ENCODE measurements at places on chromosomes 1 and 21.

DNA sequence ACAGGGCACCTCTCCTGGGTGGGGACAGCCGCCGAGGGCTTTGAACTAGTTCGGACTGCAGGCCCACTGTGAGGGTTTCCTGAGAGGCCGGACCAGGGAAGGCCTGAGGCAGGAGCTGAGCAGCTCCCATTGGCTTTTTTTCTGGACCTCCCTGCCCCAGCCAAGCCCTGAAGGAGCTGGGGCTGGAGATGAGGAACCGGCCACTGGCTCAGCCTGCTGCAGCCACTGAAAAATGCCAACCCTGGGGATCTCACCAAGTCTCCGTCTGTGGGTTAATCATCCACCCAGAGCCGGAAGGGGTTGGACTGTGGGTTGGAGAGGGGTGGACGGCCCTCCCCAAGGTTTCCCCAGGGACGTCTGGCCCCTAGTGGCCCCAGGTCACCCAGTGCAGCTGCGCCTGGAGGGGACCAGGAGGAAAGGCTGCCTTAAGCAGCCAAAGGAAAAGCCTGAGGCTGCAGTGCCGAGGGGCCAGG, 2.5 kb downstream of the VWA1 start:
- no peak for DNase-seq

DNA sequence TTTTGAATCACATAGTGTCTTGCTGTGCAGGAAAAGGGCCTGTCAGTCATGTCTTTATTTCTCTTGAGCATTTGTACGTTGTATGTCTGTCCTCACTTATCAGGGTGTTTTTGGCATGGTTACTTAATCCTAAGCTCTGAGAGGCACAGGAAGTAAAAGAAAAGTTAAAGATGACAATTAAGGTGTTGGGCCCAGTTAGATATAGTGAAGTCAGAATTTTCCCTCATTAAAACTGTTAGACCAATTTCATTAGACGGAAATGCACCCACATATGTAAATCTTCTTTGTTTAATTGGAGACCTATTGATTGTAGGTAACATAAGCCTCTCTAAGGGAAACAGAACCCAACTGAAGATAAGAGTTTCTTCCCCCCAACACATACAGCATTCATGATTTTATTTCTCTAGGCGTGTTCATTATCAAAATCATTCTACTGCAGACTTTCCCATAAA, 21.9 kb downstream of the NFIA start:
- DNase-seq: no peak

DNA sequence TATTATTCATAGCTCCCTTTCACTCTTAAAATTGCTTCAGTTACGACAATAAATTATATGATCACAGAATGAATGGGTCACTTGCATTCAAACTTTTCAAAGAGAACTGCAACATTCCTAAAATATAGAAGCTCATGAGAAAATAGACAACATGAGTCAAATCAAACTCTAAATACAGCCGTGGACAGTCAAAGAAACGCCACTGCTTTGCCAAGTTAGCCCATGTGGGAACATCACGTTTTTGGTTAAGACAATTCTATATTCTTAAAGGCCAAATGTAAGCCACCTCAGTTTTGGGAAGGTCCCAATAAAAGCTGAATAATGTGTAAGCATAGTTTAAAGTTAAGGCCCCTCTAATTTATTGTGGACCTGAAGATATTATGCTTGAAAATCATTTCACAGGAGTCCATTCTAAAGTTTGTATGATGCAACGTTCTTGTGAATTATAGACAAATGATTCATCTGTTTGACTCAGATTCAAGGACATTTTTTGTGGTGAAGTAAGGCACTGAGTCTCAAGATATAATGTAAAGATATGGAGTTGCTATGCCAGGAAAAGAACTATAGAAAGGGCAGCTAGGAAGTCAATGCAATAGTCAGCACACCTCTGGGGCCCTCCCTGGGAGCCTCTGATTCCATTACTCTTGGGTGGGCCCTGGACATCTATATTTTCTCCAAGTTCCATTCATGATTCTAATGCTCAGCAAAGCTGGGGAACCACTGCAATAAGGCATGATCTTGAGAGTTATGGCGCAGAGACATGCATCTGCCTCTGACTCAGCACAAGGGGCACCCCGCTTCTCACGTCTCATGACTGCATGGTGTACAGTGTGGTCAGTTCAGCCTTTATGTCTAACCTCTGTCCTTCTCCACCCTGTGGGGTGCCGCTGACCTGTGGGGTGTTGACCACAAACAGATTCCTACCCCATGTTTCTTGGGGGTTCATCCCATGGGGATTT, 33.9 kb downstream of the ETS2 start:
- peak; percentile 87 for DNase-seq

- DNase-seq: no peak
Measured at GRCh38 chr1:150234309-150234565, 1.7 kb downstream of the ANP32E start.

GRCh38 chr1:101105877-101106276, 80.3 kb upstream of the DPH5 start:
- DNase-seq: no peak

GRCh38 chr1:30847358-30847972, 61.1 kb downstream of the SDC3 start:
- no peak for DNase-seq

GRCh38 chr1:226486161-226486560, 62.4 kb upstream of the STUM start:
- no peak for DNase-seq

DNA sequence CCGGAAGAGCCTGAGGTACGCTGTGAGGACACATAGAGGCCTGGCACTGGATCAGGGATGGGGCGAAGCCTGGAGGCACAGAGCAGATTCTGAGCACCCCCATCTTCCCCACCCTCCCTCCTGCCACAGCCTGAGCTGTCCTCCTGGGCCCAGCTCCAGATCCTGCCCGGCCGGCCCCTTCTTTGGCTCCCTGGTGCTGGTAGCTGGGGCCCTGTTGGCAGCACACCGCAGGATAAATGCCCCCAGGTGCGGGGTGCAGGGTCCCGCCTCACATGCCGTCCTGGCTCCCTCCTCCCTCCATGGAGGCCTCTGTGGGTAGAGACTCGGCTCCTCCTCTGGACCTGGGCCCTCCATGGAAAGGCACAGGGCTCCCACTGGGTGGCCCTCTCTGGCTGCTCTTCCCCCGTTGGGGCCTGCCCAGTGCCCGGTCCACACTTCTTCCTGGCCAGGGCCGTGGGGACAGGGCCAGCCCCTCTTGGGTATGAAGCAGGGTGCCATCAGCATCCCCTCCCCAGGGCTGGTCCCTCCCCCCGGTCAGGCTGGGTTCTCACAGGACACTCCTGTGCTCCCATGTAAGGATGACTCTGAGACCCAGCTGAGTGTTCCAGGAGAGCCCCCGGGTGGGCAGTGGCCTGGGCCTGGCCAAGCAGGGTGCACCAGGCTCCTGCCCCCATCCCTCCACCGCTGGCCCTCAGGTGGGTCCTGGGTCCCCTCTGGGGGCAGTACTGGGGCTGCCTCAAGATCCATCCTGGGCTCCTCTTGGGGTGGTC, 1.1 kb upstream of the OBSCN start:
- DNase-seq: no peak

GRCh38 chr1:22075718-22076117, 23.2 kb downstream of the CDC42 start:
- DNase-seq: no peak

- DNase-seq: no peak
Measured at GRCh38 chr1:2232916-2233438, 4.9 kb downstream of the SKI start.

DNA sequence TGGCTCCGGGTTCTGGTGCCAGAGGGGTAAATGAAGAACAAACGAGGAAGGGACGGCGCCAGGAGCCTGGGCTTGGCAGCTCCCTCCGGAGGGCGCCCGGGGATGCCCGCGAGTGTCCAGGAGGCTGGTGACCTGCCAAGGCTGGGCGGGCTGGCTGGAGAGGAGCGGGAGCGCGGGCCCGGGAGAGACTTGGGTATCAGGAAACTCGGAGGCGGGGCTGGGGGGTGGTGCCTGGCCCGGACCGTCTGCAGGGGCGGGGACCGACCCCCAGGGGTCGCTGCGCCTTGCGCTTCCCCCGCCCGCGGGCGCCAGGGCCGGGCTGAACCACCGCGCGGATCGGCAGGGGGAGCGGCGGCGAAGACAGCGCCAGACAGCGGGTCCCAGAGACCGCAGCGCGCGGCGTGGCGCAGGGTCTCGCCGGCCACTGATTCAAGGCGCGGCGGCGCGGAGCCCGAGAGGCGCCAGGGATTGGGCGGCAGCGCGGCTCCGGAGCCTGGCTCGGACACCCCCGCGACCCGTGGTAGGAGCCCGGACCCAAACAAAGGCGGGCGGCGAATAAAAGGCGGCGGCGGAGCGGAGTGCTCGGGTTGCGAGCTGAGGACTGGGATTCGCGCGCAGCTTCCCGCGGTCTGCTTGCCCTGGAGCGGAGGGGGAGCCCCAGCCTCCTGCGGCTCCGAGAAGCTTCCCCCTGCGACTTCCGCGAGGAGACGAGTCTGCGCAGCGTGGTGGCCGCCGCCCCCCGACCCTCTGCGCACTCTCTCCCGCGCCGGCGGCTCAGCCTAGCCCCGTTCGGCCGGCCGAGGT, at the start of gene DISP3:
Gene DISP3 (plus strand): TSS at position 585 of the 804 bp plus-strand sequence. CDS start 21,838 bp downstream, outside the sequence.
- DNase-seq: no peak

- DNase-seq: no peak
Measured at GRCh38 chr1:238404481-238404880, 513.8 kb upstream of the ZP4 start.

DNA sequence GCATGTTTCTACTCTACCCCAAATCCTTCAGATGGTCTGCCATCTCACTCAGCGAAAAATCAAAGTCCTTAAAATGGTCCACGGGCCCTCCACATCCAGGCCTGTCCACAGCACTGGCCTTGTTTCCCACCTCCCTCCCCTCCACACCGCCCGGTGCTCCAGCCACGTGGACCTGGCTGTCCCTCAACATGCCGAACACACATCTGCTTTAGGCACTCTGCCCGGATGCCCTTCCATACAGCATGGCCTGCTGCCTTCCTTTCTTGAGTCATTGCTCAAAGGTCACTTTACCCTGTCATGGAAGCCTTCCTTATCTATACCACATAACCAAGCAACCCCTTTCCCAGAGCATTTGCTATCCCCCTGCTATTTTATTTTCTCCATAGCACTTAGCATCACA, 143.0 kb downstream of the DNM3 start:
- DNase-seq: no peak

DNA sequence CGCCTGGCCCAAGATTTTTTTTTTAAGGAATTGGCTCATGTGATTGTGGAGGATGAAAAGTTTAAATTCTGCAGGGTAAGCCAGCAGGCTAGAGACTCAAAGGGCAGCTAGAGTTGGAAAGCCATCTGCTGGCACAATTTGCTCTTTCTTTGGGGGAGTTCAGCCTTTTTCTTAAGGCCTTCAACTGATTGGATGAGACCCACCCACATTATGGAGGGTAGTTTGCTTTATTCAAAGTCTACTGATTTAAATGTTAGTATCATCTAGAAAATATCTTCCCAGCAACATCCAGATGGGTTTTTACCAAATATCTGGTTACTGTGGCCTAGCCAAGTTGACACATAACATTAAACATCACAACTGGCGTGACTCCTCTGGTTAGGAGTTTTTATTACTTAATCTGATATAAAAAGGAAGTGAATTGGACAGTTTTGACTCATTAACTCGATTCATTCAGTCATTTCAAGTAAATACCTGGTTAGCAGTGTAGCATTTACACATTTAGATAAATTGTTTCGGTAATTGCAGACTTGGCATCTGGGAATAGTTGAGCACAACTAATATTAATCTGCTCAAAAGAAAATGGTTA, 12.4 kb downstream of the HOOK1 start:
- no peak for DNase-seq

DNA sequence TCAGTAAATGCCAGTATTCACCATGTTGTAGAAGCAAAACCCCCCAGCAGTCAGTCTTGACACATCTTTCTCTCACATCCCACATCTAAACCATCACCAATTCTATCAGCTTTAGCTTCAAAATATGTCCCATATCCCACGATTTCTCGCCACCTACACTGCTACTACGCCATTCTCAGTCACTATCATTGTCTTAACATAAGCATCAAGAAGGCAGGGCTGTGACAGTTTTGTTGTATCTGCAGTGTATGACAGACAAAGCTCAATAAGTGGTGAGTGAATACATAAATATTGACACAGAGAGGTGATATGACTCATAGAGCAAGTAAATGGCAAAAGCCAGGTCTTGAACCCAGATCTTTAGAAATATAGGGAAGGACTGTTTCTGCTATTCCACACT, 59.9 kb downstream of the JAK1 start:
- DNase-seq: no peak

DNA sequence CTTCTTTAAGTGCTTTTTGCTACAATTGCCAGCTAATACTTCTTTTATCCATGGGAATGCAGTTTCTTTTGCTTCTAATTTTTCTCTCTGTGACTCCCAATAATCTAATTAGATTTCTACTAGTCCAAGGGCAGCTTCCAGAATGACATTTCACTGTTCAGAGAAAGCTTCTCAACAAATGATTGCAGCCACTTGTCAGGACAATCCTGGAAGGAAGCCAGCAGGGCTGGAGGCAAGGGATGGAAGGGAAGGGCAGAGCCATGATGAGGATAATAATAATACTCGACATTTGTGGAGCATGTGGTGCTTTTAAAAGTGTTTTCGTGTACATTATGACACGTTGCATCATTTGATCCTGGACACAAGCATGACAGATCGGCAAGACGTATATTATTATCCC, 19.4 kb downstream of the F11R start:
- DNase-seq: no peak

DNA sequence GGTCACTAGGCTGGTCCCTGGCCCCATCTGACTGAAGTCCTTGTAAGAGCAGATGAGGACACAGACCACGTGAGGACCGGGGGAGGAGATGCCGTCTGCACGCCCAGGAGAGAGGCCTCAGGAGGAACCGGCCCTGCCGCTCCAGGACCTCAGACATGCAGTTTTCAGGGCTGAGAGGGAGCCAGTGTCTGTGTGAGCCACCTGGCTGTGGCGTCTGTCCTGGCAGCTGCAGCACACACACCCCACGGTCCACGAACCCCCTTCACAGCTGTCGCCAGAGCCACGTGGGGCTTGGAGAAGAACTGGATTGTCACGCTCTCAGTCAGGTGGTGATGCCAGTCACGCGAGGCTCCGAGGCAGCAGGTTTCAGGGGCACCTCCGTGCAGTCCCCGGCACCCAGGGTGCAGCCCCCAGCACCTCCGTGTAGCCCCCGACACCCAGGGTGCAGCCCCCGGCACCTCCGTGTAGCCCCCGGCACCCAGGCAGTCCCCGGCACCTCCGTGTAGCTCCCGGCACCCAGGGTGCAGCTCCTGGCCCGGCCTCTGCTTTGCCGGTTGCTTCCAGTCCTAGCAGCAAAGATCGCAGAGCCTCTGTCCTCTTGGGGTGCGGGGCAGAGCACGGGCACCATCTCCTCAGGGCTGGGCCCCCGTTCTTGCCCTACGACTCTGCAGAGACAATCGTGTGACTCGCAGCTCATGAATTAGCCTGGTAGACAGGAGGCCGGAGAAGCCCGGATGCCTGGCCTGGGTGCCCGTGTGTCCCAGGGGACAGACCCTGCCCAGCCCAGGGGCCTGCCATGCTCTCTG, 19.0 kb upstream of the SUMO3 start:
- DNase-seq: no peak

GRCh38 chr1:22163137-22163536, 20.2 kb upstream of the WNT4 start:
- no peak for DNase-seq

Data from vagina (tissue), 2 donors.